ENCODE measurements at places on chromosomes 1 and 21. TPM values are rescaled to one million over a fixed set of nuclear protein-coding genes. Genes with fewer than 3 reads are reported as not detected.

- H3K27me3 ChIP-seq = no peaks in the 10 kb centered on the region
- H3K4me3 ChIP-seq = no peak overlapping the region
- H3K36me3 ChIP-seq = no peaks in the 10 kb centered on the region
- H3K4me1 ChIP-seq = no peaks in the 10 kb centered on the region
- no peak overlapping the region for H3K27ac ChIP-seq
Measured at GRCh38 chr1:47796626-47797025, 200.6 kb downstream of the TRABD2B start.

DNA sequence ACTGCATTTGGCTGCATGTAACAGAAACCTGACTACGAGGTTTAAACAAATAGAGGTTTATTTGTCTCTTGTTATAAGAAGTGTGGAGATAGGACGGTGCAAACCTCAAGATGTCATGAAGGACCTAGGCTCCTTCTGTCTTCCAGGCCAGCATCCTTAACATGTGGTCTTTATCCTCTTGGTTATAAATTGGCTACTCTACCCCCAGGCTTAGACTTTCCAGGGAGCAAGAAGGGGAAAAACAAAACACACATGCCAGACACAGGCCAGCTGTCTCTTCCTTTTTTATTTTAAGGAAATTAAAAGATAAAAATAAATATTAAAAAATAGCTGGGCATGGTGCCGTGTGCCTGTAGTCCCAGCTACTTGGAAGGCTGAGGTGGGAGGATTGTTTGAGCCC is 51.3 kb upstream of the PRELP start:
- H3K36me3 ChIP-seq = no peaks in the 10 kb centered on the region
- no peak overlapping the region for H3K4me3 ChIP-seq
- no peak for DNase-seq

The MCOLN3 gene
- total RNA-seq = 6.5 TPM

GRCh38 chr1:37097731-37098130 is 63.4 kb upstream of the GRIK3 start:
- DNase-seq = no peak
- H3K4me3 ChIP-seq = no peak overlapping the region
- no peaks in the 10 kb centered on the region for H3K36me3 ChIP-seq

GRCh38 chr1:243471754-243472745 is 216.2 kb downstream of the SDCCAG8 start:
- no peak for DNase-seq
- no peaks in the 10 kb centered on the region for H3K36me3 ChIP-seq
- no peaks in the 10 kb centered on the region for H3K27me3 ChIP-seq
- H3K4me3 ChIP-seq = no peak overlapping the region
- no peaks in the 10 kb centered on the region for H3K4me1 ChIP-seq

The SGIP1 gene
- 14.7 TPM for total RNA-seq

GRCh38 chr21:34834852-34835501 is 166.2 kb downstream of the CLIC6 start:
- DNase-seq = no peak
- no peak overlapping the region for H3K4me3 ChIP-seq
- H3K27me3 ChIP-seq = no peaks in the 10 kb centered on the region
- H3K4me1 ChIP-seq = peaks cover 46% of the 10 kb centered on the region

- no peaks in the 10 kb centered on the region for H3K27me3 ChIP-seq
- H3K36me3 ChIP-seq = peaks cover 77% of the 10 kb centered on the region
- peaks cover 14% of the 10 kb centered on the region for H3K4me1 ChIP-seq
- no peak for DNase-seq
Measured at GRCh38 chr1:26887125-26887524, 3.0 kb downstream of the GPN2 start.

DNA sequence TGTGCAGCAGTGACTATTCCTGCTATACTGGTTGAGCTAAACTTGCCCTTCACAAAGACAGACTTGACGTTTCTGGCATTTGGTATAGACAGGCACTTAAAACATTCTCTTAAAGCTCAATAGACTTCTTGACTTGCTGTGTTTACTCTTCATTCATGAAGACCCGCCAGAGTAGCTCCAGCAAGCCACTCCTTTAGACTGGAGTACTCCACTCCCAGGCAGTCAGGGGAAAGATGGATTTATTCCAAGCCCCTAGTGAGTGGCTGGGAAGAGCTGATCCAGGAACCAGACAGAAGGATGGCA is 70.7 kb downstream of the EVA1C start:
- H3K4me3 ChIP-seq = no peak overlapping the region
- DNase-seq = no peak

The ALX3 gene
- not detected for total RNA-seq

The MMEL1 gene
- 2.2 TPM for total RNA-seq

- no peak overlapping the region for H3K4me3 ChIP-seq
- H3K27ac ChIP-seq = no peak overlapping the region
- no peaks in the 10 kb centered on the region for H3K4me1 ChIP-seq
- H3K27me3 ChIP-seq = no peaks in the 10 kb centered on the region
- no peaks in the 10 kb centered on the region for H3K36me3 ChIP-seq
Measured at GRCh38 chr1:10745886-10746455, 50.5 kb downstream of the CASZ1 start.

- H3K4me3 ChIP-seq = no peak overlapping the region
- no peaks in the 10 kb centered on the region for H3K4me1 ChIP-seq
- no peak for DNase-seq
- H3K27ac ChIP-seq = no peak overlapping the region
- H3K27me3 ChIP-seq = no peaks in the 10 kb centered on the region
Measured at GRCh38 chr21:34679051-34679450, 10.3 kb downstream of the CLIC6 start.

DNA sequence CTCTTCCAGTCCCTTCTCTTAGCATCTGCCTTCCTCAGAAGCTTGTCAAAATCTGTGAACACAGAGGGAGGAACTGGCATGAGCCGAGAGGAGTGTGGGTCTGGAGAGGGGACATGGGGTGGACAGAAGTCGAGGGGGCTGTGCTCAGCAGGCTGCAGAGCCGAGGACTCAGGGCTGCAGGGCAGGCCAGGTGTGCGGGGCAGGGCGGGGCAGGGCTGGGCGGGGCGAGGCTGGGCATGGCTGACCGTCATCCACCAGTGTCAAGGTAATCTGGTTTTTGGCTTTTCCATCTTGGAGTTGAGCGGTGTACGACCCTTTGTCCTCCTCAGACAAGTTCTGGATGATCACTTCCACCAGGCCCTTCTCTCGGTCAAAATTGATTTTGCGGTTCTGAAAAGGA is 44.0 kb downstream of the MYOM3 start:
- no peak overlapping the region for H3K4me3 ChIP-seq
- H3K4me1 ChIP-seq = no peaks in the 10 kb centered on the region
- no peak for DNase-seq
- peaks cover 4% of the 10 kb centered on the region for H3K27me3 ChIP-seq
- H3K36me3 ChIP-seq = no peaks in the 10 kb centered on the region
- H3K27ac ChIP-seq = no peak overlapping the region

GRCh38 chr1:155277070-155277901 is at the start of gene HCN3:
Gene HCN3, plus strand, starts transcription at chr1:155277463. Its CDS starts 128 bp downstream, at chr1:155277591.
- H3K4me1 ChIP-seq = peaks cover 14% of the 10 kb centered on the region
- H3K4me3 ChIP-seq = peak within 1 kb of the TSS; percentile 43
- peak within 1 kb of the TSS; percentile 86 for H3K27ac ChIP-seq
- no peaks in the 10 kb centered on the region for H3K36me3 ChIP-seq
- no peaks in the 10 kb centered on the region for H3K27me3 ChIP-seq
- peak; percentile 96 for DNase-seq

- H3K36me3 ChIP-seq = no peaks in the 10 kb centered on the region
- peaks cover 89% of the 10 kb centered on the region for H3K4me1 ChIP-seq
- H3K4me3 ChIP-seq = no peak overlapping the region
Measured at GRCh38 chr1:93615582-93616150, 66.0 kb downstream of the BCAR3 start.

DNA sequence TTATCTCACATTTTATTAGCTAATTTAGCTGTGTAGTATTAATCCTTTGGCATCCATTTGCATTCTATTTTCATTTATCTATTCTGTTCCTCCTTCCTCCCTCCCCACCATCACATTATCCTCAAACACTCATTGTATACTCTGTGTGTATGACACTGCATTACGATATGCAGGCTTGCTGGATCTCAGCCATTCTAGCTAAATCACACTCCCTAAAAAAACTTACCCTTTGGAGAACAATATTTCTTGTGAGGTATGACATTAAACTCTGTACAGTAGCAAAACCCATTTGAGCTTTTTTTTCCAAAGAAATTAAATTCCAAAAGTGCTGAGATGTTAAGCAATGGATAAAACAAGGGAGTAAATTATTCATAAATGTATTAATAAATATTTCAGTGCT is 11.4 kb upstream of the RAB3GAP2 start:
- H3K4me3 ChIP-seq = no peak overlapping the region
- H3K27ac ChIP-seq = no peak overlapping the region
- no peak for DNase-seq
- no peaks in the 10 kb centered on the region for H3K36me3 ChIP-seq
- no peaks in the 10 kb centered on the region for H3K4me1 ChIP-seq

GRCh38 chr1:218139761-218140160 is 145.3 kb upstream of the RRP15 start:
- no peaks in the 10 kb centered on the region for H3K36me3 ChIP-seq
- no peak overlapping the region for H3K27ac ChIP-seq
- no peaks in the 10 kb centered on the region for H3K27me3 ChIP-seq
- H3K4me3 ChIP-seq = no peak overlapping the region
- no peaks in the 10 kb centered on the region for H3K4me1 ChIP-seq

- peak; percentile 91 for DNase-seq
- peak within 1 kb of the TSS; percentile 67 for H3K4me3 ChIP-seq
- no peaks in the 10 kb centered on the region for H3K27me3 ChIP-seq
- peak within 1 kb of the TSS; percentile 92 for H3K27ac ChIP-seq
- peaks cover 18% of the 10 kb centered on the region for H3K4me1 ChIP-seq
Measured at GRCh38 chr1:103525607-103526507, at the start of gene RNPC3. Gene RNPC3, plus strand, starts transcription at chr1:103525699. Its CDS starts 372 bp downstream, at chr1:103526071.

The PLA2G2F gene
- total RNA-seq = not detected

DNA sequence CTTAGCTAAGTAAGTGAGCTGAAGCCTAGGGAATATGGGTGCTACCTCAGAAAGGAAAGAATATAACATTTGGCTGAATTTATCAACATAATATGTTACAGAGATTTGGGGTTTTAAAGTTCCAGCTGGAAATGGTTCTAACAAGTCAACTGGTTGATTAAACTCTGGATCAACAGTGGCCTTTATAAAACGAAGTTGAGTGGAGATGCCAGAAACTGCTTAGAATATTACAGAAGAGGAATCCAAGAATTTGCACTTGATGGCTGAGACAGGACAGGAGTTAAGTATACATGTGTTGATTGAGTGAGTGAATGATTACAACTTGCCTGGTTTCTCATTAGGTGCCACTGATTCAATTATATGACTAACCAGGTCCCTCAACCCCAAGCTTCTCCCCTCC is 7.4 kb upstream of the ZBTB17 start:
- no peak overlapping the region for H3K4me3 ChIP-seq
- no peaks in the 10 kb centered on the region for H3K4me1 ChIP-seq
- no peaks in the 10 kb centered on the region for H3K27me3 ChIP-seq
- no peak for DNase-seq
- H3K36me3 ChIP-seq = no peaks in the 10 kb centered on the region

DNA sequence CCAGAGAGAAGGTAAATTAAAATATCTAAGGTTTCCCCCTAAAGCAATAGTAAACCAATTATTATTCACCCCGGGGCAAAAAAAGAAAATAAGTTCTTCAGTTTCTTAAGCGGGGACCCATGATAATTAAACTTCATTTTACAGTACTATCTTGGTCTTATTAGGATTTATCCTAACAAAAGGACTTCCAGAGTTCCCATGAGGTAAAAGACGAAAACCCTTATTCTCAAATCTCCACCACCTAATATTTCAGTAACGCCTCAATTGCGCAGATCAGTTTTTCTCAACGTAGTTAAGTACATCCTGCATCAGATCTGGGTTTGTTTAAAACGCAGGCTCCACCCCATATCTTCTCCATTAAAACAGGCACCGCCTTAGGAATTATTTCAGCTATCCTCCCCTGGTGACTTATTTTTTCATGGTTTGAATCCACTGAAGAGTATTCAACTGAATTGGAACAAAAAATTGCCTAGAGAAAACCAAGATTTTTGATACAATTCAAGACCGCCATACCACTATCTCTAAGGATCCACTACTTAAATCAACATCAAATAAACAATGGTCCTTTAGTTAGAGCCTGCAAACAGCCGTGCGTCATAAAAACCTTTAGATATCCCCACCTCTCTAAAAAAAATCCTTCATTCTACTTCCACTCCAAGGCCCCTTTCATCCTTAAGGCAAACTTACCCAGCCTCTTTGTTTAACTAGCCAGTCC is 1.7 kb downstream of the MCL1 start:
- peaks cover 59% of the 10 kb centered on the region for H3K36me3 ChIP-seq
- H3K4me3 ChIP-seq = peak overlapping the region; percentile 96
- peak overlapping the region; percentile 97 for H3K27ac ChIP-seq
- H3K27me3 ChIP-seq = no peaks in the 10 kb centered on the region
- no peak for DNase-seq
- H3K4me1 ChIP-seq = peaks cover 45% of the 10 kb centered on the region

GRCh38 chr1:172883844-172884243 is 166.9 kb downstream of the TNFSF18 start:
- no peaks in the 10 kb centered on the region for H3K4me1 ChIP-seq
- H3K4me3 ChIP-seq = no peak overlapping the region
- no peaks in the 10 kb centered on the region for H3K27me3 ChIP-seq
- no peaks in the 10 kb centered on the region for H3K36me3 ChIP-seq

GRCh38 chr1:62176597-62177312 is 17.9 kb upstream of the L1TD1 start:
- H3K4me3 ChIP-seq = no peak overlapping the region
- no peaks in the 10 kb centered on the region for H3K36me3 ChIP-seq

DNA sequence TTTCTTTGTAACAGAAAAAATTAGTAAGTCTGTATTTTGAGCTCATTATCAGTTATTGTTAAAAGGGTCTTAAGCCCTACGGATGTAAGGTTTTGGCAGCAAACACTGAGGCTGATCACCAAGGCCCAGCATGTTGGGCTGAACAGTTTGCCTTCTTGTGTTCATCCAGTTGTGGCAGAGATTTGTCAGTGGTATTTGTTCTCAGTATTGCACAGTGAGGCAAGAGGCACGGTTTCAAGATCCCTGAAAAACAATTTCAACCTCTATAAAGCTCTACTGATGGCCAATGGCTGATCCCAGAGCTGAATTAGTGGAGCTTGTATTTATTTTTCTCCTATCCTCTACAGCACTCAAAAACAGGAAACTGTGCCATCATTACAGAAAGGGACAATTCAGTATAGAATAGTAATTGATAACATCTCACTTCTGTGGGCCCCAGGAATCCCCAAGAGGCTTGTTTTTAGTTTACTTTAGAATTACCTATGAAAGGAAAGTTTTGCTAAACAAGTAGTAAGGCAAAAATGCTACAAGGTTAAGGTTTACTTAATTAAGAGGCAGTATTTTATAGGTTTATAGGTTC is 191.8 kb upstream of the RAB4A start:
- no peaks in the 10 kb centered on the region for H3K27me3 ChIP-seq
- H3K27ac ChIP-seq = no peak overlapping the region
- no peak overlapping the region for H3K4me3 ChIP-seq
- no peak for DNase-seq
- no peaks in the 10 kb centered on the region for H3K36me3 ChIP-seq
- no peaks in the 10 kb centered on the region for H3K4me1 ChIP-seq

All from tibial nerve (tissue), 4 donors.